Stimulated activated CD4-positive, alpha-beta T cell treated with anti-CD3 and anti-CD28 coated beads, Interleukin-1b, Interleukin-23, amount 100 ng/mL, for 48 hours (primary cell): ENCODE measurements at places on chromosomes 7 and 10.

GRCh38 chr10:24715246-24715769, 8.4 kb downstream of the ARHGAP21 start:
- no peak for DNase-seq

- no peak for DNase-seq
Observed at GRCh38 chr7:152467225-152467624, 31.4 kb upstream of the KMT2C start.

GRCh38 chr7:135389971-135390370, 119.9 kb downstream of the CNOT4 start:
- DNase-seq, result no peak

DNA sequence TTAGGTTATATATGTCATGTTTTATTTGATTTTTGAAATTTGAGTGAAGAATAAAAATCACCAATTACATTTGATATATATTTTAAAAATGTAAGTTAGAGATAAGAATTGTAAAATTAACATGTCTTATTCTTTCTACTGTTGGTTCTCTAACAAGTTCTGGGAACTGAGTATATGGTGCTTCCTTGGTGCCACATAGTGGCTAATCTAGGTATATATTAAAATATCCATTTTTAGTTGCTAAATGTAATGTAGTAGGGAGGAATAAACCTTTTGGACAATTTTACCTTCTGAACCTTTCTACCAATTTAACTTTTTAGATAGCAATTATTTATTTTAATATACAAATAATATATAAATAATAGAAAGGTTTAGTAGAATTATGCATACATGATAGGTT, 17.5 kb downstream of the CFAP69 start:
- no peak for DNase-seq

GRCh38 chr7:27992097-27992496, 188.5 kb downstream of the JAZF1 start:
- no peak for DNase-seq

DNA sequence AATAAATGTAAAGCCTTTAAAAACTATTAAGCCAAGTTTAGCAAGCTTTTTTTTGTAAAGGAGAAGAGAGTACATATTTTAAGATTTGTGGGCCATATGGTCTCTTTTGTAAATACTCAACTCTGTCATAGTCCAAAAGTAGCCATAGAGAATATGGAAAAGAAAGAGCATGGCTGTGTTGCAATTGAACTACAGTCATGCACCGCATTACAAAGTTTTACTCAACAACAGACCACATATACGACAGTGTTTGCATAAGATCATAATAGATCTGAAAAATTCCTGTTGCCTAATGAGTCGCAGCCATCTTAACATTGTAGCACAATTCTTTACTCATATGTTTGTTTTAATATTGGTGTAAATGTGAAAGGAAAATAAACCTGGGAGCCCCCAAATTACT, 440.8 kb downstream of the HTR7 start:
- no peak for DNase-seq

DNA sequence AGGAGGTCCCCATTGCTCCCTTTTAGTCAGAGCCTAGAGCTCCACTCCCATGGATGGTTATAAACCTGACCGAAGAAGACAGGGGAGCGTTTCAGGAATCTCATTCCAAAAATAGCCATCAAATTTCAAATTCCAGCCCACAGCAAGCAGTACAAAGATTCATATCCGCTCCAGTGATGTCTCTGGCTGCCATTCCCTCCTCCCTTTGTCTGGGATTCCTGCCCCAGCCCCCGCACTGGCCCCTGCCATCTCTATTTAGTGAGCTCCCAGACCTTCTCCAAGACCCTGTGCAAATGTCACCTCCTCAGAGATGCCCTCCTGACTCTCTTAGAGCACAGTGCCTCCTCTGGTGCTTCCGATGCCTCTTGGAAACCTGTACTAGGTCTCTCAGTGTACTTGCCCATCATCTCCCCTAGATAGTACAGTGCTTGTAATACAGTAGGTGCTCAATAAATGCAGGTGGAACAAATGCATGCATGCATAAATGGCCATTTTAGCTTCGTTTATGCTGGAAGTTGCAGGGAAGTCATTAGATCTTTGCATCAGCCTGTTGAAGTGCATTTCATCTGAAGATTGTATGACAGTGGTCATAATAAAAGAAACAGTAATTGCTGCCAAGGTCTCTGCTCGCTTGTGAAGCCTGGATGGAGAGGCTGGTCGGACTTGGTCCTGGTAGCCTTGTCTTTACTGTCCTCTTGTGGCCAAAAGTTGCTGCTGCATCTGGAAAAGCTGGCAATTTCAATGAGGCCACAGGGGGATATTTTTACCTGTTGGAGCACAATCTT, 32.0 kb upstream of the HABP2 start:
- peak; percentile 28 for DNase-seq

DNA sequence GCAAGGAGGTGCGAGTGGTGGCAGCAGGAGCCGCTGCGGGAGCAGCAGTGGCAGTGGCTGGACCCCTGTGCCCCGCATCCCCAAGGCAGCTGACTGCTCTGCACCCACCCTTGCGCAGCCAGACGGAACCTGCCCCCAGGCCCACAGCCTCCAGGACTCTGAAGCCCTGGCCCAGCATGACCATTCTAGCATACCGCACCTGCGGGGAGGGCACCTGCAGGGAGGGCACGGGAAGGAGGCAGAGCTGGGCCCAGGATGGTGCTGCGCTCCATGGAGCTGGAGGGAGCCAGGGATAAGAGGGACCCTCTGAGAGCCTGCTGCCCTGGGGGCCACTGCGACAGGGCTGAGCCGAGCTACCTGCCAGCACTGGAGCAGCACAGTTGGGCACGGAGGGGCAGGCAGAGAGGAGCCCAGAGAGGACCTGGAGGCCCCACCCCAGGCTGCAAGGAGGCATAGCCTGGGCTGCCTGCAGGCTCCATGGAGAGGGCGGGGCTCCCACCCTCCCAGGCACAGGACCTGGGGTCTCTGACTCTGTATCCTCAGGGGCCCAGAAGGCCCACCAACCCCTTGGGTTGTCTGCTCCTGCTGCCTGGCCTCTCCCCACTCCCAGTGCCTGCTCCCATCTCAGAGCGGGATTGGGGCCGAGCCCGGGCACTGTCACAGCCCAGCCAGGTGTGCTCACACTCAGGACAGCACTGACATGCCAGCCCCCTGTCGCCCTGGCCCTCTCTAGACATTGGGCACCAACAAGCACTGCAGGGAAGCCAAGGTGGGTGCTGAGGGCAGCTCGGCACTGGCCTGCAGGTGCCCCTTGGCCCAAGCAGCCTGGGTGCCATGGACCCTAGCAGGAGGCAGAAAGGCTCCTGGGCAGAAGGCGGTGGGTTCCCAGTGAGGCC, 87.6 kb downstream of the HTR7 start:
- DNase-seq, result no peak

DNA sequence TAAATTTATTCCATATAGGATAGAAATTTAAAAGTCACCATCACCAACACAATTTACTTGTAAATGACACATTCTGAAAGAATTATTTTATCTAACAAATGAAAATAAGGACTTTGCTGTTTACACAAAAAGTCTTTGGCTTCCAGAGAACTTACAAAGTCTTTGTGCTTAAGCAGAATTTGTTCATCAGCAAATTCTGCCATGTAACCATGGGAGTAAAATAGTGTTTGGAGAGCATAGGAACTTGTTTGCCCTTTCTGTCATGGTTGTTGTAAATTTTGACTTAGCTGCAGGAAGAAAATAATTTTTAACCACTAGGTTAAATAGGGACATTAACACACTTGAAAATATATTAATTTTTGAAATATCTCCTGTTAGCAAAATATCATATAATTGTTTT, 15.2 kb downstream of the FGL2 start:
- DNase-seq, result no peak
